ENCODE measurements at places on chromosomes 1 and 21.

GRCh38 chr1:5296095-5296494, 641.7 kb downstream of the AJAP1 start:
- DNase-seq: no peak

DNA sequence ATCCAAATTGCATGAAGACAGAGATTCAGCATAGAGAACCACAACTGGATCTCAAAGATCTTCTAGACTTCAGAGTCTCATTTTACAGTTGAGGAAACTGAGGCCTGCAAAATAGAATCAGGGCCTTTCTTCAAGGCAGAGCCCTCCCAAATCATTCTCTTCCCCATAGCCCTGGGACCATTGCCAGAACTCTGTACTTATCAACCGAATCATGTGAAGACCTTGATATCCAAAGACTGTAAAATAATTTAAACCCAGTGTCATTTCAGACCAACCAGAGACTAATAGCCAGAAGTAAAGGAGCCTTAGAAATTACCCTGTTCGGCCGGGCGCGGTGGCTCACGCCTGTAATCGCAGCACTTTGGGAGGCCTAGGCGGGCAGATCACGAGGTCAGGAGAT, 90.1 kb downstream of the DTL start:
- no peak for DNase-seq

- no peak for DNase-seq
Measured at GRCh38 chr1:155499263-155499662, 63.3 kb downstream of the ASH1L start.

DNA sequence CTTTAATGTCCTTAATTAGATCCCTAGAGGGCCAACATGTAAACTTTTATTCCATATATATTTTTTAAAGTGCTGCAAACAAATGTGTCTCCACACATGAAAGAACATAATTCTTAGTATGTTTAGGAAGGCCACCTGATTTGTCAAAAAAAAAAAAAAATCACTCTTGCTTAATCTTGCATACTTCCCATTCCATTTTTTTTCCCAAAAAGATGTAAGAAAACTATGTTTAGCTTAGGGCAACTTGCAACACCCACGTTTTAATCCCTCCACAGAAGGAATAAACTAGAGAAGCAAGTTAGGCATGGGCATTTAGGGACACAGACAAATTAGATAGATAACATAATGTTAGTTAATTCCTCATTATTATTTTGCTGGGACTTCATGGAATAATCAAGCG, 5.6 kb downstream of the YOD1 start:
- no peak for DNase-seq

GRCh38 chr1:238833919-238834318, 552.4 kb upstream of the CHRM3 start:
- no peak for DNase-seq

GRCh38 chr1:113415310-113416070, 25.2 kb downstream of the MAGI3 start:
- DNase-seq: no peak

All from inflammatory macrophage (primary cell).